ENCODE measurements at places on chromosomes 16 and 17. TPM values are rescaled to one million over a fixed set of nuclear protein-coding genes. Genes with fewer than 3 reads are reported as not detected.

The PTX4 gene
- 0.11 TPM for polyA plus RNA-seq

The PNMT gene
- polyA plus RNA-seq = 1.9 TPM

The EVI2A gene
- polyA plus RNA-seq = 3.7 TPM

The CTRL gene
- 9.4 TPM for polyA plus RNA-seq

The KRT25 gene
- not detected for polyA plus RNA-seq

The TP53TG3 gene
- polyA plus RNA-seq = not detected

The GCSH gene
- 81.2 TPM for polyA plus RNA-seq

Measured in left renal pelvis (tissue), 4 donors.